ENCODE measurements at places on chromosomes 6 and 20.

DNA sequence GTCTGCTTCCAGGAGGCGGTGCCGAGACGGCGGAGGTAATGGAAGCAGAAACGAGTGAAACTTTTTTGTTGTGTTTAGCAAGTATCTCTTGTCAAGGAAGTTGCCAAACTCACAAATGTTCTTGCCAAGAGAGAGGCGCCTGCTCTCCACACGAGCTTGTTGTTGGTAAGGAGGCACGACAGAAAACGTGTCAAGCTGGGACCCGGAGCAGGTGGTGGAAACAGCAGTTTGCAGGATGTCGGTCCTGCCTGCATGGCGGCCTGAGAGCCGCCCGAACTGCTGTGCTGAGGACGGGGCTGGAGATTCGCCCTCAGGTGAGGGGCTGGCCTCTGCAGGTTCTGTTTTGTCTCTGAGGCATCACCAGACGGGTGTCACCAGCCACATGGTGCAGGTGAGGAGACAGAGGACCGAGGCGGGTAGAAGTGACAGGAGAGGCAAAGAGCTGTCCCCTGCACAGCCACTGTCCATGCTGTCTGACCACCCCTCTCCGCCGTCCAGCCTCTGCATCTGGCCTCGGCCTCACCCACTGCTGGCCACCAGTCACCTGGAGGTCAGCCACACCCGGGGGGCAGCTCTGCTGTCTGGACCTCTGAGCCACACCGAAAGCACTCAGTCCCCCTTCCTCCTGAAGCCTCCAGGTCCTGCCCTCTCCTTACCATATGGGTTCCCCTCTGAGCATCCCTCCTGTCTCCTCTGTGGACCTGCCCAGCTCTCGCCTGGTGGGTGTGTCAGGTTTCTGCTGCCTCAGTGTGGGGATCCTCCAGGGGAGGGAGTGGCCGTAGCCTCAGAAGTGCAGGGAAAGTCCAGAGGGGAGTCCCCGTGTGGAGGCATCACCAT is 261.5 kb downstream of the TAF4 start:
- DNase-seq: no peak

DNA sequence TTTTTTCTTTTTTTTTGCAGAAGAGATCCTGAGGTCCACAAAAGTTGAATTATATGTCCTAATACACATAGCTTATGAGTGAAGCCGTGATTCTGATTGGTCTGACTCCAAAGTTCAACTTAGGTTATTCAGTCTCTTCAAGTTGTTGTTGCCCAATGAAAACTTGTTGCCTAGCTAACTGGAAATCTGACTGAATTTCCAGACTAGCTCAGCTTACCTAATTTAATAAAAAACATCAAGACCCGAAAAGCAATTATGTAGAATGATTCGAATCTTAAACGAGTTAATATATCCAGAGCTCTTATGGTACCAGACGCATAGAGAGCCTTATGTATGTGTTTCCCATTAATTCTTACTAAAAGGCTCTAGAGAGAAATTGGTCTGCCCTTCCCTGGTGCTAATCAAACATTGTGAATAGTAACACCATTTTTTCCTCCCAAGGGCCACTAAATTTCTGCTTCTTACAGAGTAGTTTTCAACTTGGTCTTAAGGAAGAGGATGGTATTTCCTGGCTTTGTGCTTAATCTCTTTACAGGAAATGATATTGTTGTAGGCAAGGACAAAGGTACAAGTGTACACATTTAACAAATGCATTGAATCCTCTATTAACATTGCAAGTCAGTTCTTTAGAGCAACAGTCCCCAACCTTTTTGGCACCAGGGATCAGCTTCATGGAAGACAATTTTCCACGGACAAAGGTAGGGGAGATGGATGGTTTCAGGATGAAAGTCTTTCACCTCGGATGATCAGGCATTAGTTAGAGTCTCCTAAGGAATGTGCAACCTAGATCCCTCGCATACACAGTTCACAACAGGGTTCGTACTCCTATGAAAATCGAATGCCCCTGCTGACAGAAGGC is 107.9 kb downstream of the TSHZ2 start:
- DNase-seq: no peak

DNA sequence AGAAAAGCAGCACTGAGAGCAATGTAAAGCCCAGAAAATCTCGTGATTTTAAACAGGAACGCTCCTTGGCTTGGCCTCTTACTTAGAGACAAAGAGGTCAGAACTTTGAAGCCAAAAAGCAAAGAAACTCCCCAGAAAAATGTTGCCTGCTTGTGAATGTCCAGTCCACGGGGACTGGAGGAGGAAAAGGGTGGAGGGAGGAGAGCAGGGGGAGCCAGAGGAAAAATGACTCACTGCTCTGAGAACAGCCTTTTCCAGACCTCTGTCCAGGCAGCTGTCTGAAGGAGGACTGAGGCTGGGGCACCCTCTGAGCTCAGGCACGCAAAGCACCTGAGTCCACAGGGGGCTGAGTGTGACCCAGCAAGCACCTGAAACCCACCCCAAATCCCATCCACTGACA is 64.7 kb downstream of the TRAM2 start:
- DNase-seq: no peak

DNA sequence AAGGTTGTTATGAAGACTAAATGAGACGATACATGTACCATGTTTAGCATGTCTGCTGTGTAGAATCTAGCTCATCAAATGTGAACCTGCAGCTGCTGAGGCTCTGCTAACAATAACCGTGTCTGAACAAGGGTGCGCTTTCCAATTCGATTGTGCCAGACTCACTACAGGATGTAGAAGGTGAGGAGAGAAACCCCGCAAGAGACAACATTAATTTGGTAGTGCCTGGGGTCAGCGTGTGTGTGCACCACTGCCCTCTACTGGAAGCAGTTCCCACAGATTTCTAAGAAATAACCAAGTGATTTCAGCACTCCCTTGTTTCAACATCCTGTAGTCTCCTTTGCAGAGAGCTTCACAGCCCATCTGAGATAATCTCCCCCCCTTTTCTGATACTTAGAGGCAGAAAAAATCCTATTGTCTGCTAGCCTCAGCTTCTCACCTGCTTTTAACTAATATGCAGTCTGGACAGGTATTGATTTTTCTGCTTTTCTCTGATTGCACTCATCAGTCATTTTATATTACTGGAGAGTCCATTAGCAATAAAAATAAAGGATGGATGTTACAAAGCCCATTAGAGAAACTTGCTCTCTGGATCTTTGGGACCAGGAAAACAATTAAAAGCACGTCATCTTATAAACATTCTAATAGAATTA is 96.7 kb upstream of the BACH2 start:
- peak; percentile 38 for DNase-seq

GRCh38 chr20:60236613-60237012 is 278.4 kb downstream of the CDH26 start:
- no peak for DNase-seq

- DNase-seq: no peak
Observed at GRCh38 chr6:150456466-150456865, 87.7 kb downstream of the IYD start.

- DNase-seq: no peak
Observed at GRCh38 chr20:41261260-41261659, 56.3 kb downstream of the ZHX3 start.

DNA sequence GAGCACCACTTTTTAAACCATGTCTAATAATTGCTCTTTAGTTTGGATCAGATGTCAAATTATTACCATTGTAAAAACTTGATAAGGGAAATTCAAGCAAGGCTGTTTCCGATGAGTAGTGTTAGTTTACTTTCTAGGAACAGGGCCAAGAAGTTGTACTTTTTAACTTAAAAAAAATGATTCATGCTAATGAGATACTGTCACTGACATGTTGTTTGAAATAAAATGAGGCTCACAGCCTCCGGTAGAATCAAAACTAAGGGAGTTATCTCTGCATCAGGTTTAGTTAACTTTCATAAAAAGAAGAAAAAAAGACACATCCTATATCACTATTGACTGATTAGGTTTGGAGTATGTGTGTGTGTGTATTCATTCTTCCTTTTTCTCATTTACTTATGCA is 55.2 kb upstream of the SUPT3H start:
- DNase-seq: no peak

- DNase-seq: no peak
Observed at GRCh38 chr6:168711666-168712300, 270.8 kb downstream of the SMOC2 start.

DNA sequence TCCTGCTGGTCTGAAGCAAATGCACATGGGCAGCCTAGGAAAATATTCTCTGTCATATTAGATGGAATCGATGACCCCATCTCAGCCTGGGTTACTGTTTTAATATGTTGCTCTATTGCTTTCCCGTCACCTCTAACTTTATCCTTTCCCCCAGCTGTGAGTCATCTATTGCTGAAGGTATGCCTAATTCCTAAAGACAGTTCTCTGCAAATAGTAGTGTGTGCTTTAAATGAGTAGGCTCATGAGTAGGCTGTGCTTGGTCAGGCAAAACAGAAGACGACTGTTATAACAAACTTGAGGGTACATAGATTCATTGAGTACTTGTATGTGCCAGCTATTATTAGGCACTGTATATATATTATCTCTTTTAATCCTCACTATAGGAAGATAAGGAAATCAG is 47.2 kb downstream of the CTNNBL1 start:
- DNase-seq: no peak

- no peak for DNase-seq
Observed at GRCh38 chr6:45658400-45658799, 280.7 kb upstream of the SUPT3H start.

- DNase-seq: no peak
Observed at GRCh38 chr6:7895125-7895423, 15.5 kb downstream of the TXNDC5 start.

DNA sequence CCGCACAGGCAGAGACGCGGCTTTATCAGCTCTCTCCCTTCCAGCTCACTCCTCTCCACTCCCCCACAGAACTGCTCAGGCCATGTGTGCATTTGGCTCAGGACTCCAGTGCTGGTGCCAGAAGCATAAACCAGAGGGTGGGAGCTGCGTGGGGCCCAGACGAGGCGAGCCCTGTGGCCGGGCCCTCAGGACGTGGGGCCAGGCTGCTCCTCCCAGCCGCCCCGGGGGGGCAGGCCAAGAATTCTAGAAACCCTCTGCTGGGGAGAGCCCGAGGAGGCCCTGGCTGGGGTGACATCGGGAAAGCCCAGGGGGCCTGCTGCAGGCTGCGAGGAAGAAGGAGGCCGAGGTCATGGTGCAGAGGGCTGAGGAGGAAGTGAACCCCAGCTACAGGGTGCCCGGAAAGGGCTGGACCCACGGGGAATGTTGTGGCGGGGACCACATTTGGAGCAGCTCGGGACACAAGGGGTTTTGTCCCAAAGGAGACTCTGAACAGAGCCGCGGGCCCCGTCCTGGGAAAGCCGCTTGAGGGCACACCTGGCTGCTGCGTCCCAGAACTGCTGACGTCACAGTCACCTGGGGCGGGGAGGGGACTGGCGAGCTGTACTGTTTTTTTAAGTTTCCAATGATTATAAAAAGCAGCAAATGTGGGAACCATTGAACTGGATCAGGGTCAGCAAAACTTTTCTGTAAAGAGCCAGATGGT is 107.1 kb downstream of the BANF2 start:
- no peak for DNase-seq

DNA sequence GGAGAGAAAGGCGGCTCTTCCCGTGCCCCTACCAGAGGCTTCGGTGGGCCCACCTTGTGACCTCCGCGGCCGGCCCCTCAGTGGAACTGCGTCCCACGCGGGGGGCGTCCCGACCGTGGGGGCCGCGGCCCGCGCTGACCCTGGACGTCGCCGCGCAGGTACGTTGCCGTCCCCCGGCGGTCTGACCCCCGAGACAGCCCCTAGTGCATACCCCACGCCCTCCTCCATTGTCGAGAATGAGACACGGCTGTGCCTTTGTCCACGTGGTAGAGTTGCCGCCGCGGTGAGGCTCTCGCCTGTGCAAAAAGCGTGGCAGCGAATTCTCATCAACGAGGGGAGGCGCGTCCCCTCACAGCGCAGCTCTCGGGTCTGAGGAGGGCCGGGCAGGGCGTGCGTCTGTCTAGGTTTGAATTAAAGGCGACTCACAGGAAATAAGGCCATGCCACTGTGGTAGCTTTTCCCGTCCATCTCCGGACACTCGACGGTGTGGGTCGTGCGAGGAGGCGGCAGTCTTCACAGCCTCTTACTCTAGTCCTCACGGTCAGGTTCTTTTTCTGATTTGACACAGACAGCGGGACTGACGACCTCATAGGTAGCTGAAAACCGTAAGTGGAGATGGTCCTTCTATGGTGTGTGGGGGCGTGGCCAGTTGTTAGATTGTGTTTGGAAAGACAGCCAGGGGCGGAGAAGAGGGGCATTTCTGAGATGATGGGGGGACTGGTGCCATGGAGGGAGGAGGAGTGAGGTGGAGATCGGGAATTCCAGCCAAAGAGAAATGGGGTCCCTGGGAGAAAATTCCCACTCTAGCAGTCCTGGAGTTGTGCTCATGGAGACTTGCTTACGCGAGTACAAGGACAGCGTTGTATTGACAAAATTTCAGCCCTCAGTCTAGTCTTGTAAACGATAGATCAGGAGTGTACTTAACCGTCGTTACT is 580 bp downstream of the NXT1 start:
- peak; percentile 38 for DNase-seq

GRCh38 chr20:33951171-33951570 is 42.5 kb upstream of the RALY start:
- no peak for DNase-seq

DNA sequence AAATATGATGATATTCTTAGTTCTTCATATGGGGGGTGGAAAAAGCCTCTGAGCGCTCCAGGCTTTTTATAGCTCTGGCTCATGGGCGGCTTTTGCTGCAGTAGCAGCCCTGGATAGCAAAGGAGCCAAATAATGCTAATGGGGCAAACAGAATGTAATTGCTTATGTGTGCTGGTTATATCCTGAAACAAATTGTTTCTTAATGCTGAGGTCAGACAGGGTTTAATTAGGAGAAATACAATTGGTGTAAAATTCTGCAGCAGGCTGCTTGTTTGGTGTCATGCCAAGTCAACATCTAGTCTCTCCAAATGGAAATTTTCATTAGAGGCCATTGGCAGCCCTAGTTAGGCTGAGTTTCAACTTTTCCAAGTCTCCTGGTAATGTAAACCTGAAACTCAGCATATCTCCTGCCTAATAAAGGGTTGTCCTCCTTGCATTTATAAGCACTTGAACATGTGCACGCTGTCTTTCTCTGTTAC is 530.1 kb upstream of the NOX3 start:
- DNase-seq: no peak

- no peak for DNase-seq
Observed at GRCh38 chr20:38534756-38535155, 46.2 kb upstream of the ADIG start.

DNA sequence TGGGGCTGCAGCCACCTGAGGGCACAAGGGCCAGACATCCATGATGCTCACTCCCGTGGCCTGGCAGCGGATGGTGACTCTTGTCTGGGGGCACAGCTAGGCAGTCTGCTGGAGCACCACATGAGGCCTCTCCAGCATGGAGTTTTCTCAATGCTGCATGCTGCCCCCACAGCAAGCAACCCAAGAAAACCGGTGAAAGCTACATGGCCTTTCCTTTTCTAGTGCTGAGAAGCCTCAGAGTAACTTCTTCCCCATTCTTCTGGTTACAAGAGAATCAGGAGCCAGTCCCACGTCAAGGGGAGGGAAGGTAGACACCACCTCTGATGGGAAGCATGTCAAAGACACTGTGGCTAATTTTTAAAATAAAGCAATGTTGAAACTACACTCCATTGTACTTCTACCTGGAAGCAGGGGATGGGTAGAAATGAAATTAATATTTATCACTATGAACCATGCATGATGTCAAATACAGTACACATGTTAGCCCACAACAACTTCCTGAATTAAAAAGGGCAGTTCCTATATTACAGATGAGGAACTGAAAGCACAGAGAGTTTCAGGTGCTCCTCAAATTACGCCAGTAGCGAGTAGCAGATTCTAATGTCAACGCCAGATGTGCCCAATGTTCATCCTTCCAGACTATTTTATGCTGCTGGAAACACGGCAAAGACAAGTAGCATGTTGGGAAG is 101.5 kb downstream of the LAMP5 start:
- no peak for DNase-seq
